ENCODE measurements at places on chromosomes 7 and 10.
A peak's percentile ranks its signal among the peaks of the same experiment; 100 is the strongest.

- no peak for DNase-seq
Observed at GRCh38 chr7:37011151-37011890, 287.0 kb upstream of the AOAH start.

GRCh38 chr7:15219758-15220157, 317.2 kb upstream of the DGKB start:
- no peak for DNase-seq

DNA sequence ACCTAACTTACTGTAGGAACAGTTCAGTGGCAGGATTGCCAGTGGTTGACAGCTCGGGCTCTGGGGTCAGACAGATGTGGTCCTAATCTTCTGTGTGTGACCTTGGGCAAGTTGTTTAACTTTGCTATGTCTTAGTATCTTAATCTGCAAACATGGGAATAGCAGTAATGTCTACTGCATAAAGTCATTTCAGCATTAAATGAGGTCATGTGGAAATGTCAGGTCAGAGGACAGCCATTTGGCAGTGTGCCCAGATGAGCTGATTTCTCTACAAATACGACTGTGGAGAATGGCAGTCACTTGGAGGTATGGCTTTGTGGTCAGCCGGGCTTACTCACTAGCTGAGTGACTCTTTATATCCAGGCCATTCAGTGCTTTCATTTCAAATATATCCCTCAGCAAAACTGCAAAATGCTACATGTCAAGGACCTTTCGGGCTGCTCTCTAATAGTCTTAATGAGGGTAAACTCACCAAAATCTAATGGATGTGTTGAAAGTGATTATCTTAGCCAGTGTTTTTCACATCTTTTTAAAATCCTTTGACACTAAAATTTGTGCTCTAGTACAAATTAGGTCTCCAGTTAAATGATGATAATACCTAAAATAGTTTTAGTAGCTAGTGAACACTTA, 171.4 kb downstream of the ST7 start:
- peak; percentile 58 for DNase-seq

DNA sequence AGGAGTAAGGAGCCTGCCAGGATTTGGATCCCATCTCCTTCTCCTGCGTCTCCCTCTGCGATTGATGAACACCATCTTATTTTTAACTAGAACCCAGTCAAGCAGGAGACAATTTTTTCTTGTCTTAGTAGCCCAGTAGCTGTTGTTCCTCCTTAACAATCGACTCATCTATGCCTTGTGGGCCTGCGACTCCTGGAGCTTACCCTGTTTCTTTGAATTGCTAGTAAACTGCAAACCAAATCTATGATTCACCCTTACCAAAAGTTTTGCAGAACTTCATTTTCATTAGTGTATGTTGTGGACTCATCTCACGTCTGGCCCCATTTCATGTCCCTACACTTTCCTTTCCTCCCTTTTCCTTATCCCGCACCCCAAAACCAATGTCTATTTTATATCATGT, 37.7 kb downstream of the TRIL start:
- no peak for DNase-seq

- DNase-seq, result no peak
Observed at GRCh38 chr10:63264617-63265221, 131.6 kb downstream of the NRBF2 start.

- peak; percentile 54 for DNase-seq
Observed at GRCh38 chr10:63265222-63265617, 132.1 kb downstream of the NRBF2 start.
